Testis (tissue), 5 donors: ENCODE measurements at places on chromosomes 11 and 22. TPM values are rescaled to one million over a fixed set of nuclear protein-coding genes. Genes with fewer than 3 reads are reported as not detected.
A peak's percentile ranks its signal among the peaks of the same experiment; 100 is the strongest.

The BTBD18 gene
- 3.1 TPM for total RNA-seq

The MEI1 gene
- total RNA-seq, result 103 TPM

The TEX54 gene
- 38.1 TPM for total RNA-seq

The OR2D2 gene
- 2.8 TPM for total RNA-seq

The FGF19 gene
- 0.31 TPM for total RNA-seq

The ROBO4 gene
- 5.7 TPM for total RNA-seq

The NPAS4 gene
- total RNA-seq, result 0.50 TPM

- H3K4me3 ChIP-seq, result no peak overlapping the region
- no peak overlapping the region for H3K27ac ChIP-seq
- H3K36me3 ChIP-seq, result no peaks in the 10 kb centered on the region
Measured at GRCh38 chr11:1757861-1758610, 5.7 kb downstream of the CTSD start.

- H3K4me1 ChIP-seq, result peaks cover 5% of the 10 kb centered on the region
- no peaks in the 10 kb centered on the region for H3K36me3 ChIP-seq
- no peak overlapping the region for H3K27ac ChIP-seq
- DNase-seq, result no peak
Measured at GRCh38 chr11:8281266-8281665, 17.6 kb upstream of the LMO1 start.

GRCh38 chr11:125300791-125301218, 136.3 kb downstream of the PKNOX2 start:
- H3K4me1 ChIP-seq, result peaks cover 34% of the 10 kb centered on the region
- DNase-seq, result peak; percentile 43
- H3K4me3 ChIP-seq, result no peak overlapping the region

DNA sequence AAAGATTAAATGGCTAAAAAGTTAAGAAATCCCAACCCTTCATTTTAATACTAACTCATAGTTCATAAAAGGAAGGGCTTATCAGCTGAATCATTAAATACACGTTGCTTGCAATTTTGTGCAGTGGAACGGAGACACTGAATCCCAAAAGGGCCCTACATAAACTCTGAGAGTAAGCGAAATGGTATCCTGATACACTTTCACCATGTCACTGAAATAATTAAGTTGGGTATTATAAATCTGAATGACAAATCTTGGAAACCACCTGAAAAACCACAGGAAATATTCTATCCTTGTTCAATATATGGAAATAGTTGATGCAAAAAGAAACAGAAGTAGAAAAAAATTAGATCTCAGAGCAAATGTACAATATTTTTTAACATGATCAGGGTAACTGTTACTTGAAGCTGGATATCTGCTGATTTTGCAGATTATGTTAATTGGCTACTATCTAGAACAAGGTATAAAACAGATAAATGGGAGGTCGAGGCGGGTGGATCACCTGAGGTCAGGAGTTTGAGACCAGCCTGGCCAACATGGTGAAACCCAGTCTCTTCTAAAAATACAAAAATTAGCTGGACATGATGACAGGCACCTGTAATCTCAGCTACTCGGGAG, 55.1 kb downstream of the MAML2 start:
- no peaks in the 10 kb centered on the region for H3K27me3 ChIP-seq
- no peaks in the 10 kb centered on the region for H3K36me3 ChIP-seq
- H3K4me1 ChIP-seq, result peaks cover 3% of the 10 kb centered on the region
- no peak for DNase-seq

DNA sequence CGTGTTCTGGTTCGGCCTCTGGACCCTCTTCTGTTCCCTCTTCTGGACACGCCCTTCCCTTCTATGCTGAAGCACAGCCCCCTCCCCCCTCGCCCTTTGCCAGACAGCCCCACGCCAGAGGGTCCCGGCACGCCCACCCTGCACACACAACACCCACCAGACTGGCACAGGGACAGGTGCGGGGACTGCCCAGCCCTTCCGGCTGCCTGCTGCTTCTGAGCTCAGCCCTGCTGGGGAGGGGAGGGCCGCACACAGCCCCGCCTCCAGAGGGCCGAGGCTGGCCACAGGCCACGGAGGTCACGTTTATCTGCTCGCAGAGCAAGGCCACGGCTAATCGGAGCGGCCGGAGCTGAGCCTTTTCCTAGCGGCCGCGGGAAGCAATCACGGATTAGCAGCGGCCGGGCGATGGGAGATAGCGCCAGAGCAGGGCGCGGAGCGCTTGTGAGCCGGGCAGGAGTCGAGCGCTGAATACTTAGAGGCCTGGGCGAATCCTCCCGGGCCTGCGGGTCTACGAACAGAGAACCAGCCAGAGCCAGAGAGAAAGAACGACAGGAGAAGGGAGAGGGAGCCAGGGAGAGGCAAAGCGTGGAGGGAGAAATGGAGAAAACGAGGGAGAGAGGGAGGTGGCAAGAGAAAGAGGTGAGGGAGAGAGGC, 21.5 kb downstream of the OTUB1 start:
- H3K27me3 ChIP-seq, result no peaks in the 10 kb centered on the region
- H3K36me3 ChIP-seq, result no peaks in the 10 kb centered on the region
- H3K4me1 ChIP-seq, result peaks cover 15% of the 10 kb centered on the region

DNA sequence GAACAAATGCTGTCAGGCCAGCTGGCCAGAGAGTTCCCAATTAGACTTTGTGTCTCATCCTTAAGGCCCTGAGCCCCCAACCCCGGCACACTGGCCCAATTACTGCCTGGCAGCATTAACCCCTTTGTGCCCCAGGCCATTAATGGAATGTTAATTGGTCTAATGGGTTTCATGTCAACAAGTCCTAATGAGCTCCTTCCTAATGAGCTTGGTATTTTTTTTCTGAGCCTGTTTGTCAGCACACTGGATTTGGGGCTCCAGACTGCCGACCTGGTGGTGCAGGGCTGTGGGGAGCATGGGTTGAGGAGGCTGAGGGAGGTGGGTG, 148.8 kb downstream of the FEZ1 start:
- H3K27ac ChIP-seq, result peak overlapping the region; percentile 73
- no peak overlapping the region for H3K4me3 ChIP-seq
- no peak for DNase-seq
- peaks cover 36% of the 10 kb centered on the region for H3K4me1 ChIP-seq
- no peaks in the 10 kb centered on the region for H3K27me3 ChIP-seq
- no peaks in the 10 kb centered on the region for H3K36me3 ChIP-seq

- no peaks in the 10 kb centered on the region for H3K27me3 ChIP-seq
- no peak overlapping the region for H3K4me3 ChIP-seq
- H3K36me3 ChIP-seq, result no peaks in the 10 kb centered on the region
- H3K4me1 ChIP-seq, result peaks cover 10% of the 10 kb centered on the region
- H3K27ac ChIP-seq, result no peak overlapping the region
Measured at GRCh38 chr11:118886681-118887111, 3.0 kb downstream of the CXCR5 start.

DNA sequence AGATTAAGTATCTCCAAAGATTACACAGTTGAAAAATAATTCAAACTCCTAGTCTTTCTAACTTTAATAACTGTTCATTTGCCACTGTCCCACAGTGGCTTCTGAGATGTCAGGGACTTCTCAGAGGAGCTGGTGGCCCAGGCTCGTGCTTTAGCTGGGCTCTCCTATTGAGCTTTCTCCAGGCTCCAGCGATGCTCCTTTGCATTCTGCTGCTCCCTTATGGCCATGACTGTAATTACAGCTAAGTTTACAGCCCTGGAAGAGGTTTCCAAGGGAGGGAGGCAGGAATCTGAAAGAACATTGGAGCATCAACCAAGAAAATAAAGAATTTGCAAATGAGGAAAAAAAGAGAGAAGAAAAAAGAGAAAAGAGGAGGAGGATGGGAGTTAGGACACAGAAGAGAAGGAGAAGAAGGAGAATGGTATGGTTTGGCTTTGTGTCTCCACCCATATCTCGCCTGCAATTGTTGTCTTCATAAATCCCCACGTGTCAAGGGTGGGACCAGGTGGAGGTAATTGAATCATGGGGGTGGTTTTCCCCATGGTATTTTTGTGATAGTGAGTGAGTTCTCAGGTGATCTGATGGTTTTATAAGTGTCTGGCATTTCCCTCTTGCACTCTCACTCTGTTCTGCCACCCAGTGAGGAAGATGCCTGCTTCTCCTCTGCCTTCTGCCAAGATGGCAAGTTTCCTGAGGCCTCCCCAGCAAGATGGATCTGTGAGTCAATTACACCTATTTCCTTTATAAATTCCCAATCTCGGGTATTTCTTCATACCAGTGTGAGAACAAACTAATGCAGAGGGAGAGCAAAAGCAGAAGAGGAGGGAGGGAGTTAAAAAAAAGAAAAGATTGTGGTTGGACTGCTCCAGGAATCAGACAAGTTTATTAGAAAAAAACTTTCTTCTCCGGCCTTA, 857.0 kb downstream of the KCNA4 start:
- peak; percentile 66 for DNase-seq
- no peaks in the 10 kb centered on the region for H3K36me3 ChIP-seq
- H3K27ac ChIP-seq, result no peak overlapping the region
- no peaks in the 10 kb centered on the region for H3K4me1 ChIP-seq
- no peak overlapping the region for H3K4me3 ChIP-seq
- H3K27me3 ChIP-seq, result no peaks in the 10 kb centered on the region

DNA sequence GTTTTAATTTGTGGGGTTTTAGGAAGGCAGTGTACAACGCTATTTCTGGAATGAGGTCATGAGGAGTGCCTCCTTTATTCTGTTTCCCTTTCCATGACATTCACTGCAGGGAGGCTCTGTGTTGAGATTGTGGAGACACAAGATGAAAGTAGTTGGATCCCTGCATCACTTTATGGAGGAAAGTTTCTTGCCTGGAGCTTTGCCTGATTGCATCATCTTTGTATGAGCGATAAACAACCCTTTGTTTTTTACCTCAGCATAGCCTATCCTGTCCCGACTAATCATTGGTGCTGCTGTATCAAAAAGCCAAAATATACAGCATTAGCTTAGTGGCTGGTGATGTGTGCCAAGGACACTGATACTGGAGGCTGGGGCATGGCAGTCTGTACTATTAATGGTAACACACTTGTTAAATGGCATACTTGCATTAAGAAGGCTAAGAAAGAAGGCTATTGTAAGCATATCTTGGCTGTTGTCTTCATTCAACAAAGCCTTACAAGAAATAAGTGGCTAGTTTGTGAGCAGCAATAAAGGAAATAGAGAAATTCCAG, 31.2 kb upstream of the SLC5A4 start:
- H3K27ac ChIP-seq, result no peak overlapping the region
- no peaks in the 10 kb centered on the region for H3K36me3 ChIP-seq
- no peaks in the 10 kb centered on the region for H3K4me1 ChIP-seq
- DNase-seq, result no peak
- H3K4me3 ChIP-seq, result no peak overlapping the region

GRCh38 chr11:61174273-61174672, 13.0 kb upstream of the VPS37C start:
- no peak overlapping the region for H3K27ac ChIP-seq
- no peak overlapping the region for H3K4me3 ChIP-seq
- H3K4me1 ChIP-seq, result no peaks in the 10 kb centered on the region
- no peaks in the 10 kb centered on the region for H3K27me3 ChIP-seq
- no peak for DNase-seq
- no peaks in the 10 kb centered on the region for H3K36me3 ChIP-seq

- no peak overlapping the region for H3K27ac ChIP-seq
- no peaks in the 10 kb centered on the region for H3K36me3 ChIP-seq
- no peak overlapping the region for H3K4me3 ChIP-seq
- DNase-seq, result no peak
- H3K4me1 ChIP-seq, result no peaks in the 10 kb centered on the region
- H3K27me3 ChIP-seq, result no peaks in the 10 kb centered on the region
Measured at GRCh38 chr11:113274713-113275582, 39.4 kb upstream of the TTC12 start.

GRCh38 chr11:6943131-6943530, 16.9 kb downstream of the ZNF215 start:
- no peaks in the 10 kb centered on the region for H3K4me1 ChIP-seq
- DNase-seq, result no peak
- no peaks in the 10 kb centered on the region for H3K27me3 ChIP-seq
- no peak overlapping the region for H3K4me3 ChIP-seq

GRCh38 chr11:33172996-33173395, 11.7 kb upstream of the CSTF3 start:
- no peak overlapping the region for H3K27ac ChIP-seq
- H3K4me1 ChIP-seq, result peaks cover 3% of the 10 kb centered on the region
- H3K36me3 ChIP-seq, result no peaks in the 10 kb centered on the region
- no peaks in the 10 kb centered on the region for H3K27me3 ChIP-seq

DNA sequence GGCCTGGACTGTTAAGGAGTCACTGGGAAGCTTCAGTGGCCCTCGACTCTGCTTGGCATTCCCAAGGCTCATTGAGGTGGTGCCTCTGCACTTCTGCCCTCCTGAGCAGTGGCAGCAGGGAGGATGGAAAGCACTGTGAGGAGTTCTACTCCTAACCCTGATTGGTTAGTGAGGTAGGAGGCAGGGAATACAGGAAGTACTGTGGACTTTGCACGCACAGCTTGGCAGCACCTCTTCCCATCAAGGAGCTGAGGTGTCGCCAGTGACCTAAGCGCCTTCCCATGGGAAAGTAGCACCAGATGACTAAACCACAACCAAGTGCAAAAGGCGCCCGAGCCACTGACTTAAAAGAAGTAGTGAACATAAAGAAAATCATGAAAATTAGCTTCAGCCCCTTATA, 152.5 kb upstream of the CADM1 start:
- no peaks in the 10 kb centered on the region for H3K4me1 ChIP-seq
- H3K27ac ChIP-seq, result no peak overlapping the region
- DNase-seq, result no peak
- H3K36me3 ChIP-seq, result no peaks in the 10 kb centered on the region
- H3K27me3 ChIP-seq, result no peaks in the 10 kb centered on the region
- H3K4me3 ChIP-seq, result no peak overlapping the region

DNA sequence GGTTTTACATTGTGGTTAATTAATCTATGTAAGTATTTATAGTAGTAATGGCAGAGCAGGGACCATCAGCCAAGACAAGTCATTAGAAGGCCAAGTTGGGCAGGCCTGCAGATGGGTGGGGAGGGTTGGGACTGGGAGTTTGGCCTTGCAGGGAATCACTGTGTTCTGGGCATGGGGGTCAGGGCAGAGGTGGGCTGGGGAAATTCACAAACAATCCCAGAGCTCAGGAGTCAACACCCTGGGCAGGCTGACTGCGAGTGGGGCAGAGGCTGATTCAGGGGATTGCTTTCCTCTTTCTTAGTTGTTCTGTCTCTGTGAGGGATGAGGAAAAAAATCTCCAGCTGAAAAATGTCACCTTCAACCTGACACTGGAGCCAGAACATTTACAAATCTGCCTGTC, 322.5 kb downstream of the NTM start:
- H3K27ac ChIP-seq, result no peak overlapping the region
- DNase-seq, result no peak
- no peaks in the 10 kb centered on the region for H3K4me1 ChIP-seq

DNA sequence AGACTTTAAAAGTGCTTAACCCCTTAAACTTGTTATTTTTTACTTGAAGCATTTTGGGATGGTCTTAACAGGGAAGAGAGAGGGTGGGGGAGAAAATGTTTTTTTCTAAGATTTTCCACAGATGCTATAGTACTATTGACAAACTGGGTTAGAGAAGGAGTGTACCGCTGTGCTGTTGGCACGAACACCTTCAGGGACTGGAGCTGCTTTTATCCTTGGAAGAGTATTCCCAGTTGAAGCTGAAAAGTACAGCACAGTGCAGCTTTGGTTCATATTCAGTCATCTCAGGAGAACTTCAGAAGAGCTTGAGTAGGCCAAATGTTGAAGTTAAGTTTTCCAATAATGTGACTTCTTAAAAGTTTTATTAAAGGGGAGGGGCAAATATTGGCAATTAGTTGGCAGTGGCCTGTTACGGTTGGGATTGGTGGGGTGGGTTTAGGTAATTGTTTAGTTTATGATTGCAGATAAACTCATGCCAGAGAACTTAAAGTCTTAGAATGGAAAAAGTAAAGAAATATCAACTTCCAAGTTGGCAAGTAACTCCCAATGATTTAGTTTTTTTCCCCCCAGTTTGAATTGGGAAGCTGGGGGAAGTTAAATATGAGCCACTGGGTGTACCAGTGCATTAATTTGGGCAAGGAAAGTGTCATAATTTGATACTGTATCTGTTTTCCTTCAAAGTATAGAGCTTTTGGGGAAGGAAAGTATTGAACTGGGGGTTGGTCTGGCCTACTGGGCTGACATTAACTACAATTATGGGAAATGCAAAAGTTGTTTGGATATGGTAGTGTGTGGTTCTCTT, 2.8 kb downstream of the MALAT1 start:
- peaks cover 25% of the 10 kb centered on the region for H3K4me1 ChIP-seq
- peak overlapping the region; percentile 90 for H3K4me3 ChIP-seq
- peak overlapping the region; percentile 96 for H3K27ac ChIP-seq
- DNase-seq, result no peak
